A549 treated with Hydrocortisone at 1 μM for 4 hours (cell line): ENCODE measurements at places on chromosomes 6 and 20. TPM values are rescaled to one million over a fixed set of nuclear protein-coding genes. Genes with fewer than 3 reads are reported as not detected.

Gene MAK
- total RNA-seq, result 0.09 to 0.21 TPM (median 0.13 TPM) in 5 replicates

Gene NNAT
- not detected in 5 replicates for total RNA-seq

Gene ELOVL2
- total RNA-seq, result 5.3 to 6.9 TPM (median 6.5 TPM) in 5 replicates

Gene GATA5
- total RNA-seq, result 0.45 to 0.82 TPM (median 0.71 TPM) in 5 replicates

Gene EYA2
- 2.0 to 2.6 TPM (median 2.4 TPM) in 5 replicates for total RNA-seq

Gene KAT14
- total RNA-seq, result 9.2 to 12.2 TPM (median 10.4 TPM) in 5 replicates

Gene FLOT1
- total RNA-seq, result 86.1 to 92.0 TPM (median 89.9 TPM) in 5 replicates

Gene TLDC2
- total RNA-seq, result not detected in 5 replicates

Gene OTOR
- total RNA-seq, result not detected in 5 replicates

Gene SIRPB1
- 0.32 to 0.71 TPM (median 0.55 TPM) in 5 replicates for total RNA-seq

Gene MEI4
- total RNA-seq, result not detected in 5 replicates

Gene HTR1E
- not detected in 5 replicates for total RNA-seq

Gene CCR6
- total RNA-seq, result 0.09 TPM in 1 of 5 replicates, not detected in the others

Gene EYS
- 0.02 to 0.25 TPM (median 0.08 TPM) in 3 of 5 replicates, not detected in the others for total RNA-seq

Gene RAET1E
- 1.9 to 3.3 TPM (median 2.8 TPM) in 5 replicates for total RNA-seq

Gene C6orf118
- total RNA-seq, result 0.13 to 0.36 TPM (median 0.15 TPM) in 5 replicates

Gene SYCP2
- total RNA-seq, result 0.15 to 0.91 TPM (median 0.30 TPM) in 5 replicates

Gene OPN5
- not detected in 5 replicates for total RNA-seq

Gene CDKN1A
- 251 to 309 TPM (median 299 TPM) in 5 replicates for total RNA-seq

Gene TENT5A
- 0.85 to 1.3 TPM (median 1.0 TPM) in 5 replicates for total RNA-seq

Gene ZBTB12
- total RNA-seq, result 3.3 to 4.2 TPM (median 3.9 TPM) in 5 replicates

Gene SLC22A16
- total RNA-seq, result not detected in 5 replicates

Gene SIRPD
- total RNA-seq, result not detected in 5 replicates

Gene BPIFA1
- not detected in 5 replicates for total RNA-seq

Gene SLC22A3
- 47.2 to 57.5 TPM (median 53.1 TPM) in 5 replicates for total RNA-seq

Gene PTPRK
- 13.9 to 15.3 TPM (median 14.9 TPM) in 5 replicates for total RNA-seq

Gene FUT9
- not detected in 5 replicates for total RNA-seq

Gene ID4
- total RNA-seq, result 0.63 to 1.3 TPM (median 0.86 TPM) in 5 replicates

Gene SPO11
- not detected in 5 replicates for total RNA-seq

Gene RRAGD
- total RNA-seq, result 3.5 to 4.8 TPM (median 4.6 TPM) in 5 replicates

Gene CST9
- total RNA-seq, result not detected in 5 replicates

Gene CST7
- total RNA-seq, result 0.13 TPM in 1 of 5 replicates, not detected in the others

Gene RIPPLY2
- 0.32 to 0.58 TPM (median 0.39 TPM) in 5 replicates for total RNA-seq

Gene ABHD16B
- 0.08 to 0.13 TPM in 2 of 5 replicates, not detected in the others for total RNA-seq

Gene PAK5
- total RNA-seq, result not detected in 5 replicates

Gene PROKR2
- total RNA-seq, result not detected in 5 replicates

Gene IL20RA
- total RNA-seq, result 0.02 to 0.15 TPM (median 0.05 TPM) in 3 of 5 replicates, not detected in the others

Gene NRSN2
- 58.3 to 63.1 TPM (median 60.3 TPM) in 5 replicates for total RNA-seq

Gene RNF182
- 2.9 to 4.1 TPM (median 3.2 TPM) in 5 replicates for total RNA-seq

Gene THBS2
- 0.03 to 0.22 TPM (median 0.04 TPM) in 4 of 5 replicates, not detected in the other for total RNA-seq
